ENCODE measurements at places on chromosomes 7 and 10. TPM values are rescaled to one million over a fixed set of nuclear protein-coding genes. Genes with fewer than 3 reads are reported as not detected.

The FLNC gene
- 92.8 TPM for total RNA-seq

The SAMD9L gene
- total RNA-seq = 13.8 TPM

The CHCHD1 gene
- 12.4 TPM for total RNA-seq

The VWC2 gene
- total RNA-seq = 3.7 TPM

The PLPP4 gene
- 4.2 TPM for total RNA-seq

The CHAT gene
- total RNA-seq = 1.8 TPM

The RAPGEF5 gene
- 90.2 TPM for total RNA-seq

The LRRN3 gene
- 41.4 TPM for total RNA-seq

The PON1 gene
- not detected for total RNA-seq

The SDK1 gene
- total RNA-seq = 17.0 TPM

The FKBP6 gene
- total RNA-seq = not detected

The KCND2 gene
- total RNA-seq = 14.5 TPM

The DPY19L1 gene
- total RNA-seq = 55.1 TPM

The IL6 gene
- total RNA-seq = not detected

The ZNF680 gene
- 48.2 TPM for total RNA-seq

The IGFBP3 gene
- total RNA-seq = 105 TPM

The ZNF777 gene
- 10.9 TPM for total RNA-seq

The CYP26C1 gene
- total RNA-seq = 0.38 TPM

The GRM8 gene
- 19.6 TPM for total RNA-seq

The CHN2 gene
- 62.5 TPM for total RNA-seq

The HMX2 gene
- total RNA-seq = not detected

The TUBAL3 gene
- total RNA-seq = 0.49 TPM

The CTBP2 gene
- total RNA-seq = 121 TPM

The ZNF282 gene
- 35.6 TPM for total RNA-seq

The LEP gene
- not detected for total RNA-seq

The EN2 gene
- total RNA-seq = 0.11 TPM

The ORC5 gene
- total RNA-seq = 56.0 TPM

The OR9A2 gene
- not detected for total RNA-seq

The MYL10 gene
- total RNA-seq = 3.8 TPM

The FFAR4 gene
- total RNA-seq = not detected

The H2BK1 gene
- total RNA-seq = not detected

The SLC13A4 gene
- 0.60 TPM for total RNA-seq

The EXOSC1 gene
- 20.1 TPM for total RNA-seq

The PLEKHA1 gene
- 86.7 TPM for total RNA-seq

Measured in camera-type eye (tissue), 1 donor.